Activated T-cell treated with anti-CD3 and anti-CD28 coated beads, Interleukin-2, amount 50 U/mL, for 72 hours (primary cell): ENCODE measurements at places on chromosomes 12 and 14. TPM values are rescaled to one million over a fixed set of nuclear protein-coding genes. Genes with fewer than 3 reads are reported as not detected.

Gene DCN
- total RNA-seq, result not detected

Gene KRT75
- not detected for total RNA-seq

- peak; percentile 16 for DNase-seq
Observed at GRCh38 chr12:90959538-90960139, 4.7 kb upstream of the CCER1 start.

DNA sequence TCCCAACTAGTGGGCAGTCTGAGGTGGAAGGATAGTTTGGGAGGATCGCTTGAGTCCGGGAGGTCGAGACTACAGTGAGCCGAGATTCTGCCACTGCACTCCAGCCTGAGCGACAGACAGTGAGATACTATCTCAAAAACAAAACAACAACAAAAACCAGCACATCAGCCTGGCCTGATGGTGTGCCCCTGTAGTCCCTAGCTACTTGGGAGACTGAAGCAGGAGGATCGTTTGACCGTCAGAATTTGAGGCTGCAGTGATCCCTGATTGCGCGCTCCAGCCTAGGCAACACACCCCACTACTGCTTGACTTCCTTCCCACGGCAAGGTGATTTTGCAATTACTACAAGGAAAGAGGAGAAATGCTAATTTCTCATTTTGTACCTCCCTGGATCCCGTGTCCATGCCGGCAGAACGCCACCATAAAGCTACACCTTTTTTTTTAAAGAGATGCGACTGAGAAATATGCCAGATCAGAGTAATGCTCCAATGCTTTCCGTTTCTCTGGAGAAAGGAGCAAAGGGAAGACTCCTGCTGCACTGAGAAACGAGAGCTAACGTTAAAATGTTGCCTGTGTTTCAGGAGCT is 672 bp upstream of the SCFD1 start:
- DNase-seq, result peak; percentile 4

Gene OLR1
- total RNA-seq, result not detected

Gene CMKLR1
- not detected for total RNA-seq

Gene CD163
- total RNA-seq, result not detected

Gene SSPN
- total RNA-seq, result not detected

Gene SLCO1C1
- not detected for total RNA-seq
